Right ventricle myocardium inferior (tissue), 1 donor: ENCODE measurements at places on chromosomes 5 and 9. TPM values are rescaled to one million over a fixed set of nuclear protein-coding genes. Genes with fewer than 3 reads are reported as not detected.

Gene SPATA31E1
- total RNA-seq = not detected

Gene PCDHB4
- 1.5 TPM for total RNA-seq

Gene PCDHB11
- total RNA-seq = 0.81 TPM

Gene SLCO6A1
- total RNA-seq = not detected

Gene SKIC3
- 58.4 TPM for total RNA-seq

Gene LCN9
- not detected for total RNA-seq

Gene PCDHAC1
- 0.11 TPM for total RNA-seq

Gene GTF2H2C
- 16.5 TPM for total RNA-seq

Gene CATSPER3
- 1.1 TPM for total RNA-seq

Gene SPATA31A3
- not detected for total RNA-seq

Gene TMC1
- not detected for total RNA-seq

Gene TMEM174
- not detected for total RNA-seq

Gene FREM1
- total RNA-seq = 2.9 TPM

Gene FOXD4
- total RNA-seq = not detected

Gene PCDHA1
- not detected for total RNA-seq

Gene NUDT2
- 19.7 TPM for total RNA-seq

Gene FANCG
- total RNA-seq = 4.2 TPM

Gene LTC4S
- 10.3 TPM for total RNA-seq

Gene SLC34A1
- total RNA-seq = not detected

Gene LCN12
- total RNA-seq = 2.9 TPM

Gene KIF24
- total RNA-seq = 0.78 TPM

Gene IL5
- total RNA-seq = not detected
